H9 (cell line): ENCODE measurements at places on chromosomes 11 and 22.
A peak's percentile ranks its signal among the peaks of the same experiment; 100 is the strongest.

DNA sequence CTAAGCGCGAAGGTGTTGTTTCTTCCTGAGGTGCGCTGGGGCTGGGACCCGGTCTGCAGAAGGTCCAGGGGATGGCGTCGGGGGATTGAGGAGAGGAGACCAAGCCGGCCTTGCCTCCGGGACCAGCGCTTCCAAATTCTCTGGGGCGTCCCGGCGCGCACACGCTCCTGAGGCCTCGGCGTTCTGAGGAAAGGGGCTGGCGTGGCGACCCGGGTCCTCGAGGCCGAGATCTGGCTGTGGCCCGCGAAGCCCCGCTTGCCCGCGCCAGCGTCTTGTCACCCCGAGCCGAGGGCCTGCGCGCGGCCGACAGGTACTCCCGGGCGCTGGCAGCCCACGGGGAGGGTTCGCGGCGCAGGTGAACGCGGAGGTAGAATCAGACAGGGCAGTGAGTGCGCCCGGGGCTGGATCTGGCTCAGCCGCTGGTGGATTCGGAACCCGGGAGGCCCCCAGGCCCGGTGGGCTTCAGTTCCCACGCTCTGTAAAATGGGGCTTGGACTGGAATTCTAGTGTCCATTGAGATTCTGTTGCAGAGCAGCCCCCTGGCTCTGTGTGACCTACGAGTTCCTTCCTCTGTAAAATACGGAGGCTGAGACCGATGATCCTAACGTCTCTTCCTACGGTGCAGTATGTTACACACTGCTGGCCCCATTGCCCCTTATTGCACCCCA, 14.7 kb downstream of the SSH3 start:
- no peak for DNase-seq

GRCh38 chr11:76291576-76292526, 85.5 kb upstream of the WNT11 start:
- no peak for DNase-seq

- DNase-seq, result peak; percentile 87
These were observed 58.2 kb upstream of the THY1 start for GRCh38 chr11:119481021-119481666.

- peak; percentile 38 for DNase-seq
These were observed 695 bp downstream of the PEX26 start for GRCh38 chr22:18078329-18079041.

GRCh38 chr11:117892651-117893050, 16.2 kb upstream of the FXYD6 start:
- DNase-seq, result no peak

- DNase-seq, result no peak
These were observed 71.6 kb downstream of the CELSR1 start for GRCh38 chr22:46465793-46466192.

DNA sequence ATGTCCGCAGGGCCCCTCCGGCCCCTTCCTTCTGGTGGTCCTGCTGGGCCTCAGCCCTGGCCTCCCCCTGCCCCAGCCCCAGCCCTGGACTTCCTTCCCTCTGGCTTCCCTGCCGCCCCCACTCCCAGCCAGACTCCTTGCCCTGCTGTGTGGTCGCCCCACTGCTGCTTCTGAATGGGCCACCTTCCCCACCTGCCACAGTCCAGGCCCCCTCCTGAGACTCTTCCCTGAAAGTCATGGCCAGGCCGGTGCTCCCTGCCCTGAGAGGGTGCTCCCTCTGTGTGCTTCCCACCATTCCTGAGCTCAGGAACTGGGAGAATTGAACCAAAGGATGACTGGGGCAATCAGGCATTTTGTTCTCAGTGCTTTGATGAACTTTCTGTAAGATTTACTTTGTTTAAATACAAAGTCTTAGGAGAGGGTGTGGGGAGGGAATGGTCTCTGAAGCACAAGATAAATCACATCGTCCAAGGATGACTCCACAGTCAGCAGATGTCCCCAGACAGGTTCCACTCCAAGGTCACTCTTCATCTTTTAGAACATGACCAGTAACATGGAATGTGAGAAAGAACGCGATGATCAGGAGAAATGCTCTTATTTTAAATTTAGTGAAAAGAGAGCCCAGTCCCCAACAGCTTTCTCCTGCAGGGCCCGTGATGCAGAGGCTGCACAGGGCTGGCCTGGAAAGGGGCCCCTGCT, 774 bp downstream of the APOBEC3D start:
- DNase-seq, result no peak

DNA sequence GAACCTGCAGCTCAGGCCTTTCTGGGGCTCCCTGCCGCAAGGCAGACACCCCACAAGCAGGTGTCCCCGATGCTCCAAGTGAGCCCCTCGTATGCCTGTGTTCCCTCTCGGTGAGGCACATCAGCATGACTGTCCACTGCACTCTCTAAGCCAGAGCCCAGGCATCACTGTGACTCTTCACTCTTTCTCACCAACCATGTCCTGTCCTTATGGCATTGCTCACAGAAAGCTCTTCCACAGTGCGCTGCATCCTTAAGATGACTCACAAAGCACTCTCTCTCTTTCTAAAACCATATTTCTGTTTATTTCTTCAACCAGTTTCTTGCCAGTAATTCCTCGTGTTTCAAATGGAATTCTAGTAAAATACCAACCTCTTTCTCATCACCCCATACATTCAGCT, 18.1 kb downstream of the GAB4 start:
- DNase-seq, result no peak

GRCh38 chr11:110251836-110252235, 44.6 kb downstream of the RDX start:
- DNase-seq, result no peak

DNA sequence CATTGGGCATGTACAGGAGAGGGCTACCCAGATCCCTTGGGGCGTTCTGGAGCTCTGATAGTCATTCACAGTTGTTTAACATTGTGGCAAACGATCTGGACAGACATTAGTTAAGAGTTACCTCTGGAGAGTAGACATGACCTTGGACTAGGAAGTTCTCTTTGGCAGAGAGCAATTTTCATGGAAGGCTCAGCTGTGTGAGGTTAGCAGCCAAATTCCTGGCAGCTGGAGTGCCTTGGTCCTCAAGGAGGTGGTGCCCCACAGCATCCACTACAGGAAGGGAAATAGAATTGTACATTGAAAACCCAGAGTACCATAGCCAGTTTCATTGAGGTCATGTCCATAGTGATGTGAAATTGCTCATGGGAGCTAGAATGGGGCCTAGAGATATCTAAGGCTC, 82.8 kb downstream of the BLID start:
- DNase-seq, result no peak

DNA sequence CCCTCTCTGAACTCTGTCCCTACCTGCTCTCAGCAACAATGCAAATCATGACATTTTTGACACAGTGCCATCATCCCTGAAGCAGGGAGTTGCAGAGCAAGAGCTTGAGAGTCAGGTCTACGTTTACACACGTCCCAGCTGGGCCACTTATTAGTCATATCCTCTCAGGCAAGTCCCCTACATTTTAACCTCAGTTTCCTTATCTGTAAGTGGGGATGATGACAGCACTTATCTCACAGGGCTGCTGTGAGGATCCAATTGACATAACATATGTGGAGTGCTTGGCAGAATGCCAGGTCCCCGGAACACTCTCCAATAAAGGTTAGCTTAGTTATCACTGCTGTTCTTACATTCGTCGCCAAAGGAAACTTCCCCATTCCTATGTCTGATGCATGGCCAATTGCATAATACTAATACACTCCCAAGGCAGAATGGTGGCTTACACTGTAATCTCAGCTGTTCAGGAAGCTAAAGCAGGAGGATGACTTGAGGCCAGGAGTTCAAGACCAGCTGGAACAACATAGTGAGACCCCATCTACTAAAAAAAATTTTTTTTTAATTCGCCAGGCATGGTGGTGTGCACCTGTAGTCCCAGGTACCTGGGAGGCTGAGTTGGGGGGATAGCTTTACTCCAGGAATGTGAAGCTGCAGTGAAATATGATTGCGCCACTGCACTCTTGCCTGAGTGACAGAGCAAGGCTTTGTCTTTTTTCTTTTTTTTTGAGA, 16.6 kb downstream of the ASCC2 start:
- DNase-seq, result no peak

GRCh38 chr11:115869780-115870431, 365.7 kb upstream of the CADM1 start:
- DNase-seq, result peak; percentile 73

- no peak for DNase-seq
These were observed 47.5 kb upstream of the TENM4 start for GRCh38 chr11:79488286-79488685.
